Activated T-cell treated with anti-CD3 and anti-CD28 coated beads, Interleukin-2, amount 50 U/mL, for 4 hours (primary cell): ENCODE measurements at places on chromosomes 11 and 22. TPM values are rescaled to one million over a fixed set of nuclear protein-coding genes. Genes with fewer than 3 reads are reported as not detected.

DNA sequence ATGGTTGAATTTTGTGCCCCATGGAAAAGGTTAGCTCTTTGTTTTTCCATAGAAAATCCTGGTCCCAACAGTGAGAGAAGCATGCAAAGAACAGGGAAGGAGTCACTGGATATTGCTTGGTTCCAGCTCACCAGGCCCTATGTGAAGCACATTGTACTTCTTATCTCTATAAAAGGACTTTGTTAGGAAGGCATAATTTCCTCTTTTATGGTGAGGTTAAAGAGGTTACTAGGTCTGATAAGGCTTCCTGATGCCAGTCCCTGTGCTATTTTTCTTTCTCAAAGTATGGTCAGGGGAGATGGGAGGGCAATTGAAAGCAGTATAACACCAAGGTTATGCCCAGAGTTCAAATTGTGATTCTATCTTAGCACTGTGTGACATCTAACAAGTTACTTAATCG lies 162.6 kb downstream of the KIF18A start:
- DNase-seq = no peak

GRCh38 chr22:32685512-32685911 lies 116.0 kb upstream of the TIMP3 start:
- DNase-seq = no peak

DNA sequence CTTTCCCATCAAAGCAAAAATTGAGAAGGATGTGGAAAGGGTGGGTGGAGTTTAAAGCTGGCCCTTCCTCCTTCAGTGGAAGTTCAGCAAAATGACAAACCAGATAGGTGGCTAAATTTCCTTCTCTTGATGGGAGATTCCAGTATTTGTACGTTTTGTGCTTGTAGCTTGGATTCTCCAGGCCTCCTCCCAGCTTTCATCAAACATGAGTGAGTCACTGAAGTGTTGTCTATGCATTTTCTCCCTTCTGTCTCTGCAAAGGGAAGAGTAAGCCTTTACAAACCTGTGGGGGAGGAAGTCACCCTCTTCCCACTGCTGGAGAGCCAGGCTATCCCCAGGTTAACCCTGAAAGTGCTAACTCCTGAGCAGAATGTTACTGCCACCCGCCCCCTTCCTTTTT lies 6.4 kb downstream of the MARK2 start:
- DNase-seq = no peak

DNA sequence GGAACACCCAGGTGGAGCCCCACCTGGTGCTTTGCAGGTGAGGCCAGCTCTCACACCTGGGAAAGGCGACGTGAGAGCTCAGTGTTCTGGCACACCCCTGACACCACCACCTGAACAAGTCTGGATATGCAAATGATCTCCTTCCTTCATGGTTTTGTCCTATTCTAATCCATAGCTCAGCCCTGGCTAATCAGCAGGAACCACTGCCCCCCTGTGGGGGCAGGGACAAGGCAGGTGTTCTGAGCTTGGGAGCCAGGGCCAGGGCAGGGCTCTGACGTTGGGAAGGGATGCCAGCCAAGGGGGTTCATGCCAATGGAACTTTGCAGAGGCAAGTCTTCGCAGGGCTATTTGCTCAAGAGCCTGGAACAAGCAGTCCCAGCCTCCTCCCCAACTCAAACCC lies 144.2 kb downstream of the TRIM29 start:
- no peak for DNase-seq

DNA sequence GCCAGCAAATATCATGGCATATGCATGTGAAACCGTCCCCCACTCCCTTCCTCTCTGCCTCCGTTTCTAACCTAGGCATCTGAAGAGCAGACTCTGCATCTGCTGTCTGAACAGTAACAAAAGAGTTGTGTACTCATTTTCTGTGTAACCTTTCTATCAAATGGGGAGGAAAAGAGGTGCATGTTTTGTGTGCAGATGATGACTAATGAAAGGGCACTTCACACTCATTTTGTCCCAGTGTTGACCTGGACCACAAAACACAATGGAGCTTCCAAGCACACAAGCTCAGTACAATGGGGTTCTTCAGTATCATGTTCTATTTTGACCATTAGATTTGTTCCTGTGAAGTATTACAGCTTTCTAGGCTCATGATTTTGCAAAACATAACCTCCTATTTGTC lies 13.0 kb downstream of the JHY start:
- no peak for DNase-seq

The SIK3 gene
- 48.8 TPM for total RNA-seq

The NXPE4 gene
- not detected for total RNA-seq

The OR10G6 gene
- not detected for total RNA-seq
